ENCODE measurements at places on chromosomes 12 and 14. TPM values are rescaled to one million over a fixed set of nuclear protein-coding genes. Genes with fewer than 3 reads are reported as not detected.

KLRD1 gene
- 3.0 TPM for polyA plus RNA-seq

RFX4 gene
- polyA plus RNA-seq, result not detected

KRT75 gene
- 0.01 TPM for polyA plus RNA-seq

SELPLG gene
- polyA plus RNA-seq, result 1.1 TPM

THAP2 gene
- 3.5 TPM for polyA plus RNA-seq

GPRC5D gene
- not detected for polyA plus RNA-seq

NANOG gene
- not detected for polyA plus RNA-seq

KCNK10 gene
- polyA plus RNA-seq, result 3.6 TPM

WSB2 gene
- polyA plus RNA-seq, result 47.4 TPM

PYGL gene
- 7.0 TPM for polyA plus RNA-seq

KRT5 gene
- 5.6 TPM for polyA plus RNA-seq

CCDC38 gene
- not detected for polyA plus RNA-seq

LRTM2 gene
- polyA plus RNA-seq, result not detected

ALDH6A1 gene
- polyA plus RNA-seq, result 40.1 TPM

MLF2 gene
- polyA plus RNA-seq, result 204 TPM

P2RX2 gene
- 17.7 TPM for polyA plus RNA-seq

ABCD2 gene
- 0.06 TPM for polyA plus RNA-seq

SERPINA5 gene
- polyA plus RNA-seq, result 1.7 TPM

SLCO1A2 gene
- polyA plus RNA-seq, result not detected

ANKRD33 gene
- polyA plus RNA-seq, result not detected

Measured in small intestine (tissue), 16 donors.